ENCODE measurements at places on chromosomes 7 and 10. TPM values are rescaled to one million over a fixed set of nuclear protein-coding genes. Genes with fewer than 3 reads are reported as not detected.

DNA sequence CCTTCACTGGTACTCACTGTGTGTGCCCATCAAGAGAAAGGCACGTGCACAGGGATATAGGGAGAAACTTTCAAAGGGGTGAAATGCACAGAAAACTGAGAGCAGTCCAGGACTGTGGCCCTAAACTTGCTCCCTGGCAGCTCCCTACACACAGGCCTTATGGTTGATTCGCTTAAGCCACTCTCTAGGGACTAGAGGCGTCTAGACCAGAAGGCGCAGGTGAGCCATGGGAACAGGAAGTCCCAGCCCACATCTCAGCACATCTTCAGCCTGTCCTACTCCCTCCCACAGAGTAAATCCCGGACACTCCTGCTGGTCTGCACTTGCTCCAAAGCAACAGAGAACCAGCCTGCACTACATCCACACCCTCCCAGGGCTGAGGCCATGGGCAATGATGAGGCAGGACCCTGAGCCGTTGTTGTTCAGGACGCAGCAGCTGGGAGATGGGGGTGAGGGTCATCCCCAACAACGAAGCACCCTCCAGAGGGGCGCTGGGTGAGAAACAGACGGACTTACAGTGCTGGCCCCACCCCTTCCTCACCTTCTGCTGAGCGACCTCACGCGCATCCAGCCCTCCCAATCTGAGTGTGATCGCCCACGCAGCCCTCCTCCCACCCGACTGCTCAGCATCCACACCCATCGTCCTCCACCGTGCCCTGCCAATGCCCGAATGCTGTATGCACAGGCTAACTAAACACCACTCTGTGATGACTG, 109.3 kb downstream of the TNS3 start:
- DNase-seq, result no peak
- H3K4me3 ChIP-seq, result no peak overlapping the region
- no peak overlapping the region for H3K27ac ChIP-seq
- H3K36me3 ChIP-seq, result no peaks in the 10 kb centered on the region
- H3K27me3 ChIP-seq, result no peaks in the 10 kb centered on the region

- H3K36me3 ChIP-seq, result no peaks in the 10 kb centered on the region
- H3K27ac ChIP-seq, result no peak overlapping the region
- H3K4me1 ChIP-seq, result no peaks in the 10 kb centered on the region
- no peak overlapping the region for H3K4me3 ChIP-seq
Observed at GRCh38 chr7:51789489-51789888, 472.9 kb upstream of the COBL start.

GRCh38 chr10:26628395-26628794, 69.1 kb upstream of the PDSS1 start:
- no peaks in the 10 kb centered on the region for H3K4me1 ChIP-seq
- peaks cover 5% of the 10 kb centered on the region for H3K27me3 ChIP-seq
- no peak overlapping the region for H3K4me3 ChIP-seq
- H3K36me3 ChIP-seq, result no peaks in the 10 kb centered on the region
- no peak overlapping the region for H3K27ac ChIP-seq

DNA sequence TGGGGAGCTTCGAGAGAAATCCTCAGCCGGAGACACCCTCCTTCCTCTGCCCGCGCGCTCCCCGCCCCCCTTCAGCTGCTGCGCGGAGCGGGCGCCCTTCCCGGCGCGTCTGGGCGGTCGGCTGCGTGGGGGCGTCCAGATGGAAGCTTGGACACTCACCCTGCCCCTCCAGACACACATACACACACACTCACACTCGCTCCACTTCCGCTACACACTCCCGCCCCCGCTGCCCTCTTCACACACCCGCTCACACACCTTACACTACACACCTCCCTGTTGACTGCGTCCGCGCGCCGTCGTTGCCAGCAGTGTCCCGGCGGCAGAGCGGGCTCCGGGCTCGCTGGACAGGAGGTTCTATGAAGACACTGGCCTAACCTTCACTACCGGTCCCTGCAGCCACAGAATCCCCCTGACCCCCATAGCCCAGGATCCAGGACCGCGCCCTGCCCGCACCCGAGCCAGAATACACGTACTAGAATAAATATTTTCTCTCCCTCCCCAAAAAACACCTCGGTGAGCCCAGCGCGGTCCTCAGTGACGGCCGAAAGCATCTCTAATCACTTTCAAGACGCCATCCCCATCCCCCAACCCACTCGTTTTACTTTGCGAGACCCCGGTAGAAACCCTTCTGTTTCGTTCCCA, 1.1 kb upstream of the EGR2 start:
- H3K4me3 ChIP-seq, result peak overlapping the region; percentile 73
- no peaks in the 10 kb centered on the region for H3K36me3 ChIP-seq
- peak; percentile 49 for DNase-seq
- peaks cover 53% of the 10 kb centered on the region for H3K4me1 ChIP-seq
- peak overlapping the region; percentile 87 for H3K27ac ChIP-seq
- peaks cover 22% of the 10 kb centered on the region for H3K27me3 ChIP-seq

- H3K4me3 ChIP-seq, result no peak overlapping the region
- H3K36me3 ChIP-seq, result no peaks in the 10 kb centered on the region
- H3K27me3 ChIP-seq, result no peaks in the 10 kb centered on the region
- H3K27ac ChIP-seq, result no peak overlapping the region
- DNase-seq, result no peak
Observed at GRCh38 chr10:122207596-122207995, 63.5 kb upstream of the BTBD16 start.

DNA sequence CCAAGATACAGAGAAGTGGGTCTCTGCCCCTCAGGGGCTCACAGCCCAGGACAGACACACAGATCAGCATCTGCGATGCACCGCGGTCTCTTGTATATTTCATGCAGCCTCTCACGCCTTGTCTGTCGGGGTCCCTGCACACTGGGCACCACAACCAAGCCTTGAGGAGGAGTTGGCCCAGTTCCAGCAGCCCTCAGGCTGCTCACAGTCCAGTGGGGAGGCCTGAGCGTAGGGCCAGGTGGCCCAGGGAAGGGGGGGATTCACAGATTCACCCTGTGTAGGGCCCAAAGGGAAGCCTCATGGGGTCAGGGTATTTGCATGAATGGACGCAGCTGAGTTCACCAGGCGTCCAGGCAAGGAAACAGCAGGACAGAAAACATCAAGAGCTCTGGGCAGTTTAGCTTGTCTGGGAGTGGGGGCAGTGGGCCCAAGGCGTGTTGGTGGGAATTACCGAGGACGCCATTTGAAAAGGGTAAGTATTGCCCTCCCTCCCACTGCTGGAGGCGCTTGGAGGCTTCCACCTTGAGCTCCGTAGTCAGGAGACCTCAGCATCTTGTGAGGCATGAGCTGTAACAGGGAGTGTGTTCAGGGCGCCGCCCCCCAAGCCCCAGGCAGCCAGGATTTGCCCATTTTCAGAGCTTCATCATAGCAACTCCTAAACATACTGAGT, 129.1 kb upstream of the CHST15 start:
- H3K4me1 ChIP-seq, result peaks cover 24% of the 10 kb centered on the region
- H3K36me3 ChIP-seq, result no peaks in the 10 kb centered on the region
- H3K4me3 ChIP-seq, result no peak overlapping the region
- DNase-seq, result no peak
- H3K27me3 ChIP-seq, result no peaks in the 10 kb centered on the region

- DNase-seq, result no peak
- no peak overlapping the region for H3K27ac ChIP-seq
- H3K4me3 ChIP-seq, result no peak overlapping the region
- H3K27me3 ChIP-seq, result no peaks in the 10 kb centered on the region
- no peaks in the 10 kb centered on the region for H3K36me3 ChIP-seq
Observed at GRCh38 chr7:55053651-55054571, 35.1 kb downstream of the EGFR start.

DNA sequence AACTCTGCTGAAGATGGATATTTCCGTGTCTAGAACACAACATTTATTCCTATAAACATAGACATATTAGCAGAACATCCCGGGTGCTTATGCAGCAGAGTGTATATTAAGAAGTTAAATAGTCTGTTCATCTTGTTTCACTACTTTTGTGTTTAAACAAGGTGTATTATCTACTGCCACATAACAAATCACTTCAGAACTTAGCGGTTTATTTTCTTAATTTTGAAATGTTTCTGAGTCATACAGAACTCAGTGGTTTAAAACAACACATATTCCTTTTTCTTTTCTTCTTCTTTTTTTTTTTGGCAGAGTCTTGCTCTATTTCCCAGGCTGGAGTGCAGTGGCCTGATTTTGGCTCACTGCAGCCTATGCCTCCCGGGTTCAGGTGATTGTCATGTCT, 25.8 kb downstream of the DENND10 start:
- peaks cover 35% of the 10 kb centered on the region for H3K36me3 ChIP-seq
- H3K27ac ChIP-seq, result no peak overlapping the region
- DNase-seq, result no peak
- H3K27me3 ChIP-seq, result no peaks in the 10 kb centered on the region
- no peak overlapping the region for H3K4me3 ChIP-seq

- H3K4me3 ChIP-seq, result no peak overlapping the region
- no peak overlapping the region for H3K27ac ChIP-seq
- no peak for DNase-seq
- H3K27me3 ChIP-seq, result no peaks in the 10 kb centered on the region
- H3K4me1 ChIP-seq, result peaks cover 2% of the 10 kb centered on the region
Observed at GRCh38 chr10:124469956-124470484, 8.4 kb downstream of the LHPP start.

DNA sequence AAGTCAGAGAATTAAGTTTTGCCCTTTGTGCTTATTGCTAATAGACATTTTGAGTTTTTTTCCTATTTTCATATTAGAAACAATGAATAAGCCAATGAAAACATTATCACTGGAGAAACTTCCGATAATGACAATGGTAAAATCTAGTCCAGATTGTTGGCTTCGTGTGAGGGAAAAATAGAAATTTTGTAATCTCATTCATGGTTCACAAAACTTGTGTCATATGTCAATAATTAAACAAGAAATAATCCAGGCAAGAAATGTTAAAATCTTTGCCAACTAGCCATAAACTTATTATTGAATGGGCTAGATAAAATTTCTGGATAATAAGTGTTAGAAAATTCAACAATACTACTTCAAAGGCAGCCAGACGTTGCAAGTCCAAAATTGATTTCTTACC, 36.6 kb downstream of the RNLS start:
- H3K36me3 ChIP-seq, result no peaks in the 10 kb centered on the region
- no peak overlapping the region for H3K4me3 ChIP-seq
- no peak for DNase-seq

- H3K4me3 ChIP-seq, result no peak overlapping the region
- H3K4me1 ChIP-seq, result peaks cover 4% of the 10 kb centered on the region
- no peak for DNase-seq
- H3K36me3 ChIP-seq, result no peaks in the 10 kb centered on the region
- no peak overlapping the region for H3K27ac ChIP-seq
Observed at GRCh38 chr10:104415526-104416165, 62.0 kb downstream of the CFAP58 start.

- H3K27ac ChIP-seq, result no peak overlapping the region
- no peaks in the 10 kb centered on the region for H3K4me1 ChIP-seq
- H3K36me3 ChIP-seq, result no peaks in the 10 kb centered on the region
- no peak for DNase-seq
- no peaks in the 10 kb centered on the region for H3K27me3 ChIP-seq
- no peak overlapping the region for H3K4me3 ChIP-seq
Observed at GRCh38 chr10:30862486-30862885, 169.2 kb downstream of the ZNF438 start.

DNA sequence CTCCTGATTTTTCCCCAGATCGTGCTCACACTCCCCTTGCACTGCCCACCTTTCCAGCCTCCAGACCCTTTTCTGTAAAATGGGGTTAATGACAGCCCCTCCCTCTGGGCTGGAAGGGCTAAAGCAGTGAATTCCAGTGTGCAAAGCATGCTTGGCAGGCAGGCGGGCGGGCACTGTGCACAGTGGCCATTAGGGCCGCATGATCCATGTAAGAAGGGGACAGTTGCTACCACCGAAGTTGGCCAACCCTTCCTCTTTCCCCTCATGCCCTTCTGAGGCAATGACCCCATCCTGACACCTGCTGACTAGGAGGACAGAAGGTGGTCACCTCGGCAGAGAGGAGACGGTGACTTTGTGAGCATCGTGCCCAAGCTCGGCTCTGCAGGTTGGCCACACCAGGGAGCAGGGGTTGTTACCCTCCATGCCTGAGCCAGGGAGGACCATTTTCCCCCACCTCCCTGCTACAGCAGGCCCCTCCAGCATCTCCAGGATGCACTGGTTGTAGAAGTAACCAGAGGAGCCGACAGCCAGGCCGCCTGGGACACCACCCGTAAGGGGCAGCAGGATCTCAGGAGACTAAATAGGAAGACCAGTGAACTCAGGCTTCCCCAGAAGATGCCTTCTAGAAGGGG, 166.4 kb downstream of the SLIT1 start:
- peaks cover 11% of the 10 kb centered on the region for H3K4me1 ChIP-seq
- no peak for DNase-seq
- no peak overlapping the region for H3K4me3 ChIP-seq
- H3K27me3 ChIP-seq, result no peaks in the 10 kb centered on the region

- no peaks in the 10 kb centered on the region for H3K27me3 ChIP-seq
- no peak overlapping the region for H3K4me3 ChIP-seq
- H3K36me3 ChIP-seq, result peaks cover 15% of the 10 kb centered on the region
- H3K4me1 ChIP-seq, result no peaks in the 10 kb centered on the region
- no peak overlapping the region for H3K27ac ChIP-seq
- DNase-seq, result no peak
Observed at GRCh38 chr10:118033905-118034304, 12.8 kb downstream of the RAB11FIP2 start.

DNA sequence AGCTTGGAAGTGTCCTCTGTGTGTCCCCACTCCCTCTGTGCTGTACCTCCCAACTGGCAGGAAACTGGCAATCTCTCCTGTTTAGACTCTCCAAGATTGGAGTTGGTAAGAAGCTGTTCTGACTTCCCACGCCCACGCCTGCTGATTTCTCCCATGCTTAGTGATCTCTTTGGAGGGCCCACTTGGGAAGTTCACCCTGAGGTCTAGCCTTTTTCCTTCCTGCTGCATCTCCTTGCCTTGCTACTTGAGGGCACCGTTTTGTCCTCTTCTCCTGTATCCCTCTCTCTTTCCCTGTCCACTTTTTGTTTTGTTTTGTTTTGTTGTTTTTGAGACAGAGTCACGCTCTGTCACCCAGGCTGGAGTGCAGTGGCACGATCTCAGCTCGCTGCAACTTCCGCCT, 35.4 kb downstream of the ZAN start:
- no peaks in the 10 kb centered on the region for H3K36me3 ChIP-seq
- DNase-seq, result no peak
- H3K27ac ChIP-seq, result no peak overlapping the region

The MIOS gene
- total RNA-seq, result 28.9 TPM

The CLDN3 gene
- not detected for total RNA-seq

The CTNNA3 gene
- not detected for total RNA-seq

The GPR158 gene
- not detected for total RNA-seq

The DLX6 gene
- not detected for total RNA-seq

The LBX1 gene
- total RNA-seq, result not detected
